ENCODE measurements at places on chromosomes 7 and 10.

GRCh38 chr7:97187067-97187466, 69.6 kb downstream of the SDHAF3 start:
- DNase-seq: peak; percentile 69

DNA sequence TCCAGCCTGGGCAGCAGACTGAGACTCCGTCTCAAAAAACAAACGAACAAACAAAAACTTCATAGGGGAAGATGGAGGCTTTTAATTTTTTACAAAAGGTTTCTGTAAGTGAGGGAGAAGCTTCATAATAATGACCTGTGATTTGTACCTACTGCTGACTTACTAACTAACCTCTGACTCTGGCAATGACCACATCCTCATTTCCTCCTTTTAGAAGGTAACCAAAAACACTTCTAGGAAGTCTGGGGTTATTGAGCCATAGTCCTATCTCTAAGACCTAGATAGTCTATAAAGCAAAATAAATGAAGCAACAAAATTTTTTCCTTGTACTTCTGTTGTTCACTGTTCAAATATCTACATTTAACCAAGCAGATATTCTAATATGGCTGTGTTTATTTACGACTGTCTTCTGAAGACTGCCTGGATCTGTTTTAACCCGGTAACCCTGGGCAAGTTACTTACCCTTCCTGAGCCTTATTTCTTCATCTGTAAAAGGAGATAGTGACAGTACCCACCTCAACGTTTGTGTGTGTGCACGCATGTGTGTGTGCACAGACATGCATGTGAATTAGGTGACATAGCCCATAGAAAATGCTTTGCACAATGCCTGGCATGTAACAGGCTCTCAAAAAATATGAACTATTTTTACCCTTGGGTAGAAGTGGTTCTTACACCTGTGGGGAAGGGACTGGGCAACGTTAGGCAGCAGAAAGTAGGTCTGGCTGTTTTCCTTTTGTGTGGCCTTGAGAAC, 30.8 kb upstream of the SMNDC1 start:
- no peak for DNase-seq

DNA sequence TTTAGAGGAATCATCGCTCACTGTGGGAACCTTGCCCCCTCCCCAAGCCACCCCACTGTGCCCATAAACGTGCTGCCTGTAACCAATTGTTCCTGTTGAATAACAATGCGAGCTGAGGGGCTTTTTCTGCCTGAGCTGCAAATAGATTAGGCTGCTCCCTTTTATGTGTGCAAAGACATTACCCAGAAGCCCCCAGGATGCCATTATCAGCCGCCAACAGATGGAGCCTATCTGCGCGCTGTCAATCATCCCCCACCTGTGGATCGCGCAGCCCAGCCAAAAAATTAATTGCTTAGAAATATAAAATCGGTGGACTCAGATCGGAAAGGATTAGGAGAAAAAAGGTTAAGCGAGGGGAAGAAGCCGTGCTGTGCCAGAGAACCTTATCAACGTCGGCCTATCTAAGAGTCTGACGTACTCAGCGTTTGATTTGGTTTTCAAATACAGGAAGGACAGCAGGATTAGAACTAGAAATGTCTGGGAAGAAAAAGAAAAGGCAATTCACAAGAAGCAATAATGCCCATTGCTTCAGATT, 167.3 kb upstream of the MYO3A start:
- no peak for DNase-seq

GRCh38 chr10:4704034-4704545, 121.9 kb upstream of the AKR1E2 start:
- peak; percentile 80 for DNase-seq

GRCh38 chr10:72334196-72334824, 20.4 kb downstream of the DNAJB12 start:
- DNase-seq: no peak

GRCh38 chr10:3714531-3714930, 70.5 kb downstream of the KLF6 start:
- DNase-seq: no peak

All from AG08395 (cell line).